ENCODE measurements at places on chromosomes 2 and 18.

GRCh38 chr2:98903064-98903355 lies 33.0 kb downstream of the CRACDL start:
- DNase-seq, result no peak

DNA sequence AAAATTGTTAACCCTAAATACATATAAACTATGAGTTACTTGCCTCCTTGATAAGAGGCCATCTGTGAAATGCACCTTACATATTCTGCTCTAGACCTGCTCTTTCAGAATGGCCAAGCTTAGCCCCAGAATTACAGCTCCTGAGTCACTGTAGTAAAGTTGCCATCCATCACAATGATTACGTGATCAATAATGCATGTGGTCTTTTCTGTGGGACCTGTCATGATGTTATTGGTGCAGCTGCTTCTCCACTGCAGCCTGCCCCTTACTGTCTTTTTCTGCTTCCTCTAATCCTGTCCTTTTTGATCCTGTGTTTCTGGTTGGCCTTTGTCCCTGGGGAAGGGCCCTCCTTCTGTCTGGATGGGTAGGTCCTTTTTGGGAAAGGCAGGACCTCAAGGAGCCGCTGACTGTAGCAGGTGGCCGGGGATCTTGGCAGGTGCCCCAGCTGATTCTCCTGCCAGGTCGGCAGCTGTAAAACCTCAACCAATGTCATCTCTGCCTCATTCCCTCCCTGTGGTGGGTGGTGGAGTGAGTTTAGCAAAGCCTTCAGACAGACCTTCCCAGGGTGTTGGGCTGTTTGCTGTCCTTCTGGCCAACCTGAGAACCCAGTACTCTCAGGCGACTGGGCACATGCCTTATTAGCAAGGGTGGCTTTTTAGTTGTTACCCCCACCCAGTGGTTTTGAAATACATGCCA lies 126.2 kb upstream of the EML6 start:
- DNase-seq, result no peak

DNA sequence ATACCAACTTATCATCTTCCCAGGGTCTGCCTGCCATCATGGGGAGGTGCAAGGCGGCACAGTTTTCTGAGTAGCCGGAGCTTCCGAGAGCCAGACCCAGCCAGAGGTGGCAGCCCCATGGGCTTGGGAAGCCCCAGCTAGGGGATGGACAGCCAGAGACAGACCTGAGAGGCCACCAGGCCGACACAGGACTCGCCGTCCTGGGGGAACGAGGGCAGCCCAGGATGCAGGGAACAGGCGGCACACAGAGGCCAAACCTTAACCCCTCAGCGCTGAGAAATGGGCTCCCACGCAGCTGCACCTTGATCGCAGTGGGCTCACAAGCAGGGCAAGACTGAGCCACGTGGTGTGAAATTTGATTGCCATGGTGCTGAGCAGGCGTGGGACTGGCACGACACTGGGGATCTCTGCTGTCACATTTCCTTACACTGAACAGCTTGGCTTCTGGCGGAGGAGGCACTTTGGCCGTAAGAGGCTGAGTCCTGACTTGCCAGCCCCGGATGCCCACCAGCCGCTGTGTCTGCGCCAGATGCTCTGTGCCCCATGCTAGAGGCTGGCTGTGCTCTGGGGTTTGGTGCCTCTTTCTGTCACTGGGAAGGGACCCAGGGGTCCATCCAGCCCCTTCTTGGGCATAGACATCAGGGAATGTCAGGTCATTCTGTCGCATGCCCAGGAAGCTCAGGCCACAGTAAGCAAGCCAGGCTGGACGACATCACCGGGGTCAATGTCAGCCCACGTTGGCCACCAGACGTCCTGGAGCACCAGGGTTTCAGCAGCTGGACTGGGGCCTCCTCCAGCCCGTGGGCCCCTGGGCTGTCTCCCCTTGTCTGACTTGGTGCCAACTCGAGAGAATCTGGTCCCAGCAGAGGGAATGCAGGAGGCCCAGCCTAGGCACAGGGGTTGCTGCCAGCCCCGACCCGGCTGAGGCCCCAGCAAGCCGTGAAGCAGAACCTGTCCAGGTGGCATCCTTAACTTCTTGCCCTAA lies 312.1 kb upstream of the MYT1L start:
- no peak for DNase-seq

- DNase-seq, result no peak
Observed at GRCh38 chr2:25794544-25795276, 83.6 kb downstream of the ASXL2 start.

DNA sequence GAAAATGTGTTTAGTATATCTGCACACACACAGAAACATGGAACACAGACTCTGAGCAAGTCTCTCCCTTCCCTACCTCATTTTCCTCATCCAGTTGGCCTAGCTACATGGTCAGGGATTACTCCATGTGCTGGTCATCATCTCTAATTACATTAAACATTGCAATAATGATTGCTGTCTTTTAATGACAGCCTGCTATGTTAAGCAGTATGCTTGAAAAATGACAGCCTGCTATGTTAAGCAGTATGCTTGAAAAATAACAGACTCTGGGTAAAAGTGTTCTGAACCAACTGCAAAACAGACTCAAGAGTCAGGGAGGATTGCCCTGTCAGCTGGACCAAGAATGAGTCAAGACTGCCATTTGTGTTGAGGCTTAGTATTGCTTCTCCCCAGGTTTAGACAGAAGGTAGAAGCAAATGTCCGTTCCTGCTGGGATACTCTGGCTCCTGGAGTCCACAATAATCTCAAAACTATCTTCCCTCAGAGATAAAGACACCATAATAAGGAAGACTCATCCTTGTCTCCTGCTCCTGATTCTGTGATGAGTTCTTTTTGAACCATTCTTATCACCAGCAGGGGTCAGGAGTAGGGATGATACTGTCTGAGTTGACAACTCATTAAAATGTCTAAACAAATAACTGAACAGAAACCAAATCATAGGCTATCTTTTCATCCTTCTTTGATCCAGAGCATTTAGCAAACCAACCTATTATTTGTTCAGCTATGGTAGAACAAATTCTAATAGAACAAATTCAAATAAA lies 57.7 kb downstream of the CCDC93 start:
- no peak for DNase-seq

DNA sequence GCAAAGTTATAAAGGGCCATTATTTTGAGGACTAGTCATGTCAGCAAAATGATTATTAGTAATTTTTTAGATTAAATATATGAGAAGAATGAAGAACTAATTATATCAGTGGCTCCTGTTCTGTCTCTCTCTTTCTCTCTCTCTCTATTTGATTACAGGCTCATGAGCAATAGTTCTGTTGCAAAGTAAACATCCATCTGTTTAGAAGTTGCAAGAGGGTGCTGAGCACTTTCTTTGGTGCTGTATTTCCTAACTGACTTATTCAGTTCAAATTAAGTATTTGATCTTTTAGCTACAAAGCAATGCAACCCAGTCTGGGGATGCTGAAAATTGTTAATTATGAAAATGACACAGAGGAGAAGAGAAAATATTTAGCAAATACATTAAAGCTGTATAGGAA lies 408.1 kb upstream of the UBE2E3 start:
- DNase-seq, result no peak

DNA sequence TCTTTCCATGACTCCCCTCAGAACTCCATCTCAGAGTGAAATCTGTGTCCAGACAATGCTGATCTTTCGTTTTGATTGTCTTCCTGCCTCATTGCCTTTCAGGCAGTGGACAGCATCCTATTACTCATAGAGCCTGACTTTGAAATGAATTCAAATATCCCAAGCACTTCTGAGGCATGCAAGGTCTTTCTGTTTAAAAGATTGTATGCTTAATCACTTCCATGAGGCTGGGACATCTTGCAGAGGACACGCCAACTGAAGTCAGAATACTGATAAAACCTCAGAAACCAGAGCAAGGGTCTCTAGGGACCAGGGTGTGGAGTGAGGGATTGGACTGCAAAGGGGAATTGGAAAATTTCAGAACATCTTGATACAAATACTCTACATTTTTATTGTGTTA lies 836.5 kb upstream of the ID2 start:
- DNase-seq, result no peak

GRCh38 chr2:38263293-38263692 lies 113.8 kb downstream of the ATL2 start:
- no peak for DNase-seq

DNA sequence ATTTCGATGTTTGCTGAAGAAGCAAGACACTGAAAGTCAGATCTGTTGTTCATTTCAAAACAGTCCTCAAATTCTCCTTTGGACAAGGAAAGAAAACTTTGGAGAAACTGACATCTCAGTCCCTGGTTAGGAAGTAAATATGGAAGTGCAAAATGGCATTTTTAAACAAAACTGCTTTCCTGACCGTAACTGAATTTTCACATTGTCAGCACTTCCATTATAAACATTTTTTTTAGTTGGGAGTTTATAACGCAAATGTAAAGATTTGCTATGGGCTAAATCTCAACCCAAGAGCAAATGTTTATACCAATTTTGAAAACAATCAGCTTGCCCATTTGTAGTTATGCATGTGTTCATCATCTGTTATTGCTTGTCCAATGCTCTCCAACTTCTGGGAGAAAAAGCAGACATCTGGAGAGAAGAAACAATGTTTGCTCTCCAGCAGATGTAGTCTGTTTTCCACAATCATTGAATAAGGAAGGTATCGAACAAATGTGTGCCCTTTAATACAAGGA lies 520.1 kb downstream of the ARHGAP15 start:
- DNase-seq, result no peak

DNA sequence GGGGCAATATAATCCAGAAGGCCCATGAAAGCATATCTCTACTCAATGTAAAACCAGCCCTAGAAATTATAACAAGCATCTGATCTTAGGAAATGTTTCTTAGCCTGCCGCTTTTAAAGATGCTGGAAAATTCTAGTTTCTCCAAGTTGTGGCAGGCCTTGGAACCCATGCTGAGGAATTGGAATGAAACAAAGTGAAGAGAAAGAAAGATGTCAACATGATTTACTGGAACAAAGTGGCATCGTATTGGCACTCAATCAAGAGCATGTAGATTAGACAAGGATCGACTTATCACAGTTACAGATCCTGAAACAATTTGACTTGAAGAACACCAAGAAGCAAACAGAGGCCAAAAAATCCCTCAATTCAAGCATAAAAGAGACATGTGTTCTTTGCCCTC lies 28.7 kb downstream of the CNTNAP5 start:
- no peak for DNase-seq

DNA sequence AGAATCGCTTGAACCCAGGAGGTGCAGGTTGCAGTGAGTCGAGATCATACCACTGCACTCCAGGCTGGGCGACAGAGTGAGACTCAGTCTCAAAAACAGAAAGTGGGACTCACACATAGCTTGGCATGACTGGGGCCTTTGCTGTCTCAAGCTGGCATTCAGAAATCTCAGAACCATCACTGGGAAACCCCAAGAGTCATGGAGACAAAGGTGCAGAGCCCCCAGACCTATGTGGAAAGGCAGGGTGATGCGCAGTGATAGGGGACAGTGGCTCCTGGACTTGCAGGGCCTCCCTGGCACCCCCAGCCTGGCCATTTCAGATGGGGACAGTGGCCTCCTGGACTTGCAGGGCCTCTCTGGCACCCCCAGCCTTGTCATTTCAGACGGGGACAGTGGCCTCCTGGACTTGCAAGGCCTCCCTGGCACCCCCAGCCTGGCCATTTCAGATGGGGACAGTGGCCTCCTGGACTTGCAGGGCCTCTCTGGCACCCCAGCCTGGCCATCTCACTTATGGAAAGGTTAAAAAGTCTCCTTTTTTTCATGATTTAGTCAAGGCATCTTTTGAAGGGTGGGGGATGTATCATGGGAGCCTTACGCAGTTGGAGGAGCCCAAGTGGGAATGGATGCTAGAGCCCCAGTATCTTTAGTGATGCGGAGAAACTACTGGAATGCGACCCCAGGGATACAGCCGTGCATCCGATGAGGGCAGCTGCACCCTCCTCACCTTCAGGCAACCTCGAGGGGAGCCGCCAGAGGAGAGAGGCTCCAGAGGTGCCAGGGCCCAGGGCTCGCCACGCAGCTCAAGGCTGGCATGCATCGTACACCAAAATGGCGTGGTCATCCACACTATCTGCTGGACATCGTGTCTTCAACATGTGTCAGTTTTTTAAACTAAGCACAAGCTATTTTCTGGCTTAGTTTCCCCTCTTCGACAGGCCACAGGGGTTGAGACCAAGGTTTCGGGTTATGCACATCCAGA lies 30.5 kb downstream of the ZNF516 start:
- no peak for DNase-seq

- DNase-seq, result peak; percentile 42
Observed at GRCh38 chr2:164840458-164840929, 1.1 kb downstream of the COBLL1 start.

DNA sequence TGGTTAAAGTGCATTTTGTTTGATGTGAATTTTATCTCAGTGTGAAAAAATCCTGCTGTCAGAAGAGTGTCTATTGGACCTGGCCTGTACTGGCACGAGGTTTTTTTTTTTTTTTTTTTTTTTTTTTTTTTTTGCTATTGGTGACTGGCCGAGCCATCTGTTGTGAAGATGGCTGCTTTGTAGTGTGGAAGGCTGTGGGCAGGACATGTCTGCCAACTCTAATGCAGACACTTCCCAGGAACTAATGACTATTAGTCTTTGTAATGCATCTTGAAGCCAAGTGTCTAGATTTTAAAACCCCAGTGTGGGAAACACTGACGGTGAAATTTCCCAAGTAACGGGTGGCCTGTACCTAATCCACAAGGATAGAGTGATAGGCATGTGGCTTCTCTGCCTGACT lies 34.3 kb downstream of the ZAP70 start:
- no peak for DNase-seq

GRCh38 chr2:29990129-29990528 lies 68.7 kb upstream of the ALK start:
- DNase-seq, result peak; percentile 63

- DNase-seq, result peak; percentile 22
Observed at GRCh38 chr2:46171411-46171953, 125.7 kb upstream of the EPAS1 start.

GRCh38 chr2:102037681-102038080 lies 45.9 kb downstream of the IL1R2 start:
- no peak for DNase-seq

DNA sequence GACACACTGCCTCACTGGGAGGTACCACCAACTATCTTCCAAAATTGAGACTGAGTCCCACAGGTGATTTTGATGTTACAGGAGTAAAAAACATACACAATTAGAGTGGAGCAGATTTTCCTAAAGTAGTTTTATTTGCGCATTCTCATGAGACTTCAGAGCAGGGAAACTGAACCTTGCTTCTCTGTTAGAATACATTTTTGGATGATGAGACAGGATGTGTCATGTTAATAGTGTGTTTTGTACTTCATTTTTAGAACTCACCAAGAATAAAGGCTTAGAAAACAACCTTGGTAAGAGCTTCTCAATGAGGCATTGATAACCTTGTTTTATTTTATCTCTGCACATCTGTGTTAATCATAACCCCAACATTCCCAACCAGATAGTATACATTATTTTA lies 310.2 kb upstream of the GALNT5 start:
- no peak for DNase-seq

DNA sequence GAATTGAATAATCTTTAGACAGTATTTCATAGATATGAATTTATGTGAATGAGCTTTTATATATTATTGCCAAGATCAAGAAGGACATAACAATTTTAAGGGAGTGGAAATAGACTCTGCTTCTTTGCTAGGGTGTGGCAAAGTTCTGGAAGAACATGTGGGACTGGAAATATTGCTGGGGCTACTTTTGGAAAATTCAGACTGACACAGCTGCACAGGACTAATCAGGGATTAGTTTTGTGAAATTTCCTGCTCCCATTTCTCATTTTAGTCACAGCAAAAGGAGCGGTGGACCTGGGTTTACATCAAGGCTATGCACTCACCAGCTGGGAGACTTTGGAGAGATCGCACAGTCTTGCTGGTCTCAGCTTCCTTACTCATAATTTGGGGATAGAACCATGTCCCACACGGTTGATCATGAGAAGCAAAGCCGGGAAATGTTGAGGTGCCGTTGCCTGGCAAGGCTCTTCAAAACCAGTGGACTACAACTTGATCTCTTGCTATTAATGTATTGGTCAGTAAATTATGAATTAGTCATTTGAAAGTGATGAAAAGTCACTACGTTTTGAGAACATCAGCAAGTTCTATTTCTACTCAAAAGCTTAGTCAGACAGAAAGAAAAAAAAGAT lies 42.4 kb downstream of the IL1RL2 start:
- no peak for DNase-seq

All from left kidney (tissue), 8 donors.